ENCODE measurements at places on chromosomes 2 and 18.

GRCh38 chr2:130877258-130877657 lies 40.5 kb downstream of the ARHGEF4 start:
- DNase-seq, result no peak

- DNase-seq, result no peak
Measured at GRCh38 chr2:167471332-167471731, 583.1 kb downstream of the XIRP2 start.

DNA sequence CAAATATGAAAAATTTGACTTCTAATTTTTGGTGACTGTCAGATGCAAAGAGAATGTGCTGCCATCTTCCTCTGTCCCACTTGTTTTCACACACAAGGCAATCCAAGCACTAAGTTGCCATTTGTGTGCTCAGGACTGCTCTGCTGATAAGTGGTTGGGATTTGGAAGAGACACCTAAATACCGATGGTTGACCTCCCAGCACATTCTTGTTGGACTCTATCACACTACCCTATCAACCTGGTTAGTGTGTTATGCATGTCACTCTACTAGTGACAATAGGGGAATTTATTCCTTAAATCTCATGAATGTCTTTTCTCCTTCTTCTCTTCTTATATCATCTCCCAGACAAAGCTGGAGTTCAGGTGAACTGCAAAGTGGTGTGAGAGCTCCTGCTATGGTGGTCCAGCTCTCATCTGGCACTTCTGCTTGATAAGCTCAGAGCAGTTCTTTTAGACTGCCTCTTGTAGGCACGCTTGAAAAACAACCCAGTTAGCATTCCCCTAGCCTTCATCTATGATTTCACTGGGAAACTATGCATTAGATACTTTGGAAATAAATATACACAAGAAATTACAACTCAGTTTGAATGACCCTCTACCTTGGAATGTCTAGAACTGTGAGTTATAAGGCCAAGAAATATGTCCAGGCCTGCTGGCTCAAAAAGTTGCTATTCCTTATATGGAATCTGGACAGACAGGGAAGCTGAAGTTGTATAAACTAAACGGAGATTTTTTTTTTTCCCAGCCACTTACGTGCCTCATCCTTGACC lies 404.8 kb downstream of the MEIS1 start:
- DNase-seq, result peak; percentile 99

DNA sequence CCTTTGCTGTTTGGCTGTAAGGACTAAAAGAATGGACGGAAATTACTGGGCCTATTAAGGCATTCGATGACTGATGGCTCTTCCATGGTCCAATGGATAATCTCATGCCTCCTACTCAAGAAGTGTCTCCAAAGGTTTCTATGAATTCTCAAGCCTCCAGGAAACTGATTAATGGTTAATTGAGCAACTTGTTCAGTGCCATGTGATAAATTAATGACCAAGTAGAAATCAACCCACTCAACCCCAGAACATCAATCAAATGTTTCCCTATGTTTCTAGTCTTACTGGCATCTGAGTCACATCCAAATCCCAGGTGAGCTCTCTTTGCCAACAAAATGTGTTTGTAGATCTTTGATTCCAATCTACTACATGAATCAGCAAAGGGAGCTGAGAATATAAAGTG lies 103.6 kb downstream of the NXPH2 start:
- no peak for DNase-seq

DNA sequence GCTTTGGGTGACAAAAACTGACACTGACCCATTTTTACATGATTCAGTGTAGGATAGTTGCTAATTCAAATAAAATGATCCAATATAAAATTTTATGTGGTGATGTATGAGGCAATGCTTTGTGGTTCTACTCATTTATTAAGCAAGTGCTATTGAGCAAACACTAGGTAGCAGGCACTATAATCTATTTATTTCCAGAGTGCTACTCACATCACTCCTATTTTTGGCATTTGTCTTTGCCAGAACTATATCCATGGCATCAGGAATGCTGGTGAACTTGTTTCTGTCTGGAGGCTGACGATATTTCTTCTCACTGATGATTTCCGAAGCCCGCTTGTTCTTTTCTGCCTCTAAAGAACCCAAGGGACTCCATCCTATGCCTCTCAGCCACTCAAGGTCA lies 84.3 kb downstream of the NEB start:
- DNase-seq, result no peak

DNA sequence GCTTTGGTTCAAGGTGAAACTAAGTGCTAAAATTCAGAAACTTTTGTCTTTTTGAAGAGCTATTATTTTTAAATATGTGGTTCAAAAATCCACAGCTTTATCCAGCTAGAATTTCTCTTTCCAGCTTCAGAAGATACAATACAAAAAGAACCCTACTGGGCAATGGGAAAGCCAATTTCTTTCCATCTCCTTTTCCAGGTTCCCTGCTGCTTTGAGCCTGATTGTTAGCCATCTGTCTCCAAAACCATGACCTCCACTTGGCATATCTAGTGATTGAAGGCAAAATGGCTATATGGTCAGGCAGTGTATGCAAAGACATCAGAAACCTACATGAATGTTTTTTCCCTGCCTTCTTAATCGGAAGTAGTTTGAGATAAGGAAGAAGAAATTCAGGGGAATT lies 134.1 kb downstream of the KCNH7 start:
- DNase-seq, result no peak

DNA sequence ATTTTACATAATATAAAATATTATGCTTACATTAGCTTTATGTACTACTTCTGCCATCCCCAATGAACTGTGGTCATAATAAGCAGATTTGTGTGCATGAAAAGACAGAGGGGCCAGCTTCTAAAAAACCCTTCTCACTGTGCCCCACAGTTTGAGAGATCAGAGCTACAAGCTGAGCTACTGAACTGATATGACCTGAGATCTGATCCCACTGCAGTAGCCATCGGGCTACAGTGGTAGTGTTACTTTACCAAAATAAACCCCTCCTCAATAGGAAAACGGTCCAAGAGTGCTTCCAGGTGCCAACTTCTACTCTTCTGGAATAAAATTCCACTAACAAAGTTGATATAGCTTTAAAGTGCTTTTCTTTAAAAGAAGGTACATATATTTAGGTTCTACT lies 43.1 kb downstream of the IKZF2 start:
- DNase-seq, result no peak

GRCh38 chr2:47039489-47039870 lies 115.6 kb downstream of the STPG4 start:
- no peak for DNase-seq

GRCh38 chr2:128345436-128346165 lies 26.9 kb upstream of the HS6ST1 start:
- no peak for DNase-seq

- no peak for DNase-seq
Measured at GRCh38 chr2:218332920-218333645, 23.6 kb upstream of the CATIP start.

DNA sequence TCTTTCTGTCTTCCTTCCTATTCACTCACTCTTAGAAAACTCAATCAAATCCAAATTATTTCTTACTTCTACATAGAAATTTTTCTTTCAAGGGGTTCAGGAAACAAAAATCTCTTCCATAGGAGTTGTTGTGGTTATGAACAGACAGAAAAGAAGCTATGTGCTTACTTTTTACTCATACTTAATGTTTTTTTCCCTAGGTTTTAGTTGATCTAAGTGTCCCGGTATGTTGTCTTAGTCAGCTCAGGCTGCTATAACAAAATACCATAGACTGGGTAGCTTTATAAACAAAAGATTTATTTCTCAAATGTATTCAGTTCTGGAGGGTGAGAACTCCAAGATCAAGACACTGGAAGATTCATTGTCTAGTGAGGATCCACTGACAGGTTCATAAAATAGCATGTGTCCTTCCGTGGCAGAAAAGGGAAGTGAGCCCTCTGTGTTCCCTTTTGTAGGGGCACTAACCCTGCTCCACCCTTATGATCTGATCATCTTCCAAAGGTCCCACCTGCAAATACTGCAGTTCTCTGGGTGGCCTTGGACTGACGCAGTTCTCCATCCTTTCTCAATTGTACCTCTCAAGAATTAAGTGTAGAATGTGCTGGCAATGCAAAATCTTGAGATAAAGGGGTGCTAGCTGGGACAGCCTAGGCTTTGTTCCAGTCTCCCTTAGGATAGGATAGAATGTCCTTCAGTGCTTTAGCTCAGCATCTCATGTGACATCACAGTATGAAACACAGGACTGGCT lies 14.4 kb upstream of the VRK2 start:
- DNase-seq, result no peak

All from AG04449 (cell line).